Stimulated activated CD4-positive, alpha-beta T cell treated with anti-CD3 and anti-CD28 coated beads, Interleukin-4, amount 100 ng/mL, for 1 hour (primary cell): ENCODE measurements at places on chromosomes 16 and 17.

DNA sequence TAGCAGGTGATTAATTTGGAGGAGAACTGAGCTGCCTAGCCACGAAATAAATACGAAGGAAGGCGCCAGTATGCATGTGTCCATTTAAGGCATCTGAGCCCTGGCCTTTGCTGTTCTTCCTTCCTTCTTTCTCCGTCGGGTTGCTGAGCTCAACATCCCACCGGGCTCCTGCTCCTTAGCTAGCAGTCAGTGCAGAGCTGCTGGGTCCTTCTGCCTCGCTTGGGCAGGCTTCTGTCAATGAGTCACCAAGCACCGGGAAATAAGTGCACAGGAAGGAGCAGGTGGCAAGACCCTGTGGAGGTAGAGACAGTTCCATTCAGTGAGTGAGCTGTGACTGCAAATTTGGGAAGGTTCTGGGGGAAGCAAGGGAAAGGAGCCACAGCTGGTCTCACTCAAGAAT, 120.7 kb downstream of the CCDC182 start:
- DNase-seq, result no peak

DNA sequence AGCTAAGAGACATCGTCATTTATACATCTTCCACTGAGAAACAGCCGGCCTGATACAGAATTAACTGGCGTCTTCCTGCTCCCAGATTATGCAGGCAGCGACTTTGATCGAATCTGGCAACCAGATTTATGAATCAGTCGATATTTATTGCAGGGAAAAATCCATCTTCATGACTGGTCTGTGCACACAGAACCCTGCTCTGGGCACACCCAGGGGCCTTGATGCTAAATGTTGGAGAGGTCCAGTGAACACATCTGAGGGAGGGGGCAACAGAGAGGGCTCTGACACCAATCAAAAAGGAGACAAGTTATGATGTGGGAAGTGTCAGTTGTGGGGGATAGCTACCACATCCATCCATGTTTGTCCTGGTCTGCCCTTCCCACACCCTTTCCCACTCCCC, 102.9 kb downstream of the TMEM132E start:
- DNase-seq, result no peak

GRCh38 chr17:49288388-49288787, 57.8 kb upstream of the PHOSPHO1 start:
- DNase-seq, result no peak

- no peak for DNase-seq
Measured at GRCh38 chr16:75062135-75062975, 54.2 kb downstream of the LDHD start.

GRCh38 chr16:79612207-79612606, 11.7 kb upstream of the MAF start:
- DNase-seq, result no peak

- no peak for DNase-seq
Measured at GRCh38 chr17:71849783-71850768, 270.7 kb upstream of the SOX9 start.

GRCh38 chr17:82092628-82092994, 5.4 kb downstream of the FASN start:
- peak; percentile 2 for DNase-seq

DNA sequence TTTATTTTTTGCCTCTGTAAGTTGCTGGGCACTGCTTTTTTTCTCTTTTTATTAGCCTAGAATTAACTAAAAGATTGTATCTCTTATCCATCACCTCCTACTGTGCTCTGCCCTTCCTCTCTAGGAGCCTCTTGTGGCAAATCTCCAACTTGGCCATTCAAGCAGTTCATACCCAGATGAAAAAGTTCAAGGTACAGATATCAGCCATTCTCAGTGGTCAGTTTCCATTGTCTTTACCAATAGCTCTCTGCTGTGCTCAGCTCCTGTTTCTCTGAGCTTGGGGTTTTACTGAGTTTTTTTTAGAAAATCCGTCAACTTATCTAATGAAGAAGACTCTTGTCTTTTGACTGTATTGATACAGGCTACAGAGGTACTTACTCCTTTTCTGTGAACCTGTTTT, 15.6 kb downstream of the MOSMO start:
- no peak for DNase-seq

- no peak for DNase-seq
Measured at GRCh38 chr16:78755751-78756661, 656.6 kb downstream of the WWOX start.

DNA sequence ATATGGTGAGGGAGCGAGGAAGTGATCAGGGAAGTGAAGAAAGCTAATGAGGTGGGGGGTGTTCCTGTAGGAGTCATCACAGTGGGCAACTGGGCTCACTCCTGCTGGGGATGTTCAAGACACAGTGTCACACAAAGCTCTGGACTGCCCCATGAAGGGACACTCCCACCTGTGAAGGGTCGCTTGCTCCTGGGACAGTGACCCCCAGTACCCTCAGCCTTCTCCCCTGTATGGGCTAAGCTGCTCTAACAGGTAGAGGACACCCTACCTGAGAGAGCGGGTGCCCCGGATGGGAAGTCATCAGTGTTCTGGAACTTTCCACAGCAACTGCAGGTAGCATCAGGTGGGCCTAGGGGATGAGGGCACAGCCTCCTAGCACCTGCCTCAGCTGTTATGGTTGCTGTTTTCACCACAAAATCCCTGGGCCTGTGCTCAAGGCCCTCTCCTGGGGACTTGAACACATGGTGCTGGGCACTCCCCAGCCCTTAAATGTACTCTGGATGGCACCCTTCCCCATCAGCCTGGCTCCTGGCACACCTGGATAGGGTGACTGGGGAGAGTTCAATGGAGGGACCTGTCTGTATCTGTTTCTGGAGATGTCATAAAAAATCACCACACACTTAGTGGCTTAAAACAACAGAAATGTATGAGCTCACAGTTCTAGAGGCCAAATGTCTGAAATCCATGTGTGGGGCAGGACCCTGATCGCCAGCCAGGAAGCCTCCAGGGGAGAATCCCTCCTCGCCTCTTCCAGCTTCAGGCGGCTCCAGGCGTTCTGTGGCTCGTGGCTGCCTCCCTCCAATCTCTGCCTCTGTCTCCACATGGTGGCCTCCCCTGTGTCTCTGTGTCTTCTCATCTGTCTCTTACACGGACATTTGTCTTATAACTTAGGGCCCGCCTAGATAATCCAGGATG, 104.0 kb upstream of the CDH5 start:
- no peak for DNase-seq

DNA sequence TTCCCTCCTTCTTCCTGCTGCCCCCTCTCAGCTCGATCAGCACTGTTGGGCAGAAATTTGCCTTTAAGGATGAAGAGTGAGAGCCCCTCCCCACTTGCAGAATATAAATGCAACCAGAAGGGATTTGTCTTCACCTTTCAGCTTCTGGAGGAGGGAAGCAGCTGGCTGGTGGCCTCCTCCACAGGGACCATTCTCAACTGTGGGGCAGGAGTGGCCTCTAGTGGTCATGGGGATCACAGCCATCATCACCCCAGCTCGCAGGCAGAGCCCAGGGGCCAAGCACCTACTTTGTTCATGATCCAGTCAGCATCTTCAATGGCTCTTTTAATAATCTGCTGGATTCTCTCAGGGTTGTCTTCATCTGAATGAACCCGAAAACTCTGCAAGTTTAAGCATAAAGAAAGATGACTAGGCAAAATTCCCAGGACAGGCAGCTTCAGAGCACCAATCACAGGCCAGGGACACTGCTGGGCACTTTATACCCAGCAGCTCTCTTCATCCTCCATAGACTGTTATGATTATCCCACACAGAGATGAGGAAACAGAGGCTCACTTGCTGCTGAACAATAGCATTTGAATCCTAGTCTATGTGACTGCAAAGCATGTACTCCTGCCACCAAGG, 13.1 kb downstream of the LYRM9 start:
- DNase-seq, result peak; percentile 64

GRCh38 chr16:69481901-69482341, 57.5 kb downstream of the CYB5B start:
- no peak for DNase-seq

GRCh38 chr17:48483004-48483403, 47.8 kb downstream of the HOXB1 start:
- no peak for DNase-seq

DNA sequence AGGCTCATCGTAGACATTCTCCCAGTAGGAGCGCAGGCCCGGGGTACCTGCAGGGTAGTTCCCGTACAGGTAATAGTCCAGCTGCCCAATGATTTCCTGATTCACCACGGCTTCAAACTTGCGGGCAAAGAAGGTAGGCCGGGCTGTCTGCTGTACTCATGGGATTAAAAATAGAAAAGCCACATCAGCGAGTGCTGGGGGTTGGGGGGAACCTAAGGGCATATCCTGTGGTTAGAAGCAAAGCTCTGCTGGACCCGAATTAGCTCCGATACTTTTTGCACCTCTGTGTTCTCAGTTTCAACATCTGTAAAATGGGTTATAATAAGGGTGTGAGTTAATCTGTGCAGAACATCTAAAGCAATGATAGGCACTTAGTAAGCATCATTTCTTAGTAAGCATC, 336.2 kb downstream of the XYLT1 start:
- DNase-seq, result no peak

DNA sequence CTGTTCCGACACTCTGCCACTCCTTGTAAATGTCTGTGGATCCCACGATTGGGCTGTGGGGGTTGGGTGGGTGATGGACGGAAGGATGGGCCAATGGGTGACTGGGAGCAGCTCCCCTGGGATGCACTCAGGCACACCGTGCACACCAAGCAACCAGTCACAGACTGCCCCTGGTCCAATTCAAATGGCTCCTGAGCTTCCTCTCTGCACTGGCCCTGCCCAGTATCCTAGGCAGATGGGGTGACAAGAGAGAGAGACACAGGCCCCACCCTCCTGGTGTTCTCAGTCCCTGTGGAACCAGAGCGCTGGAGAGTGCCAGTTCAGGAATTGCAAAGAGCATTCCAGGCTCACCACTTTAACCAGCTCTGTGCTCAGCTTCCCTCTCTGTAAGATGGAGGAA, 32.8 kb downstream of the BEAN1 start:
- DNase-seq, result no peak

DNA sequence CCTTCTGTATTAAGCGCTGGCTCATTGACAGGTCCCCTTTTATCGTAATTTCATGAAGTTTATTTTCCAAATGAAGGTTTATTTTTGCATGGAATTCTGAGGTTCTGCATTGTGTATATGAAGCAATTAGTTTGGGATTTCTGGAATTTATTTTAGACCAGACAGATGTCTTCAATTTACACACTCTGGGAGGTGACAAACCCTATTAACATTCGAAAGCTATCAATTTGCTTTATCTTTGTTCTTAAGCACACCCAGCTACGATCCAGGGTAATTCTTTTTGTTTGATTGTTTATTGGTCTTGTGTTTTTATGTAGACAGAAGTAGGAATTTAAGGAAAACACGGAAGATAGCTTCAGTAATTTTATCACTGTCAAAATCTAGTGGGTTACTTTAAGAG, 264.6 kb downstream of the HS3ST3A1 start:
- no peak for DNase-seq

- DNase-seq, result no peak
Measured at GRCh38 chr17:77423589-77424451, 283.1 kb downstream of the SEC14L1 start.

DNA sequence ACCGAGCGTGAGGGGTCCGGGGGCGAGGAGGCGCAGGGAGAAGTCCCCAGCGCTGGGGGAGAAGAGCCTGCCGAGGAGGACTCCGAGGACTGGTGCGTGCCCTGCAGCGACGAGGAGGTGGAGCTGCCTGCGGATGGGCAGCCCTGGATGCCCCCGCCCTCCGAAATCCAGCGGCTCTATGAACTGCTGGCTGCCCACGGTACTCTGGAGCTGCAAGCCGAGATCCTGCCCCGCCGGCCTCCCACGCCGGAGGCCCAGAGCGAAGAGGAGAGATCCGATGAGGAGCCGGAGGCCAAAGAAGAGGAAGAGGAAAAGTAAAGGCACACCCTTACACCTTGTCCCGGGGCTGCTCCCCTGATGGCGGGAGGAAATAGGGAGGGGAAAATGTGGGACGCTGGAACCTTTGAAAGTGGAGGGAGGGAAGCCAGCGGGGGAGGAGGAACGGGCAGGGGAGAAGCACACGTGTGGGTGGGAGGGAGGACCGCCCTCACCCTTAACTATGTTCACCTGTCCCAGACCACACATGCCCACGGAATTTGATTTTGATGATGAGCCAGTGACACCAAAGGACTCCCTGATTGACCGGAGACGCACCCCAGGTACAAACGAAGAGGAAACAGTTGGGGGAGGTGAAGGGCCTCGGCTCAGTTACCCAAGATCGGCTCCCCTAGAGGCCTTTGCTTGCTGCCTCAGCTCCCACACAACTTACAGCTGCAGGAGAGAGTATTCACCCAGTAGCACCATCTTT, 916 bp downstream of the PAGR1 start:
- DNase-seq, result peak; percentile 61

DNA sequence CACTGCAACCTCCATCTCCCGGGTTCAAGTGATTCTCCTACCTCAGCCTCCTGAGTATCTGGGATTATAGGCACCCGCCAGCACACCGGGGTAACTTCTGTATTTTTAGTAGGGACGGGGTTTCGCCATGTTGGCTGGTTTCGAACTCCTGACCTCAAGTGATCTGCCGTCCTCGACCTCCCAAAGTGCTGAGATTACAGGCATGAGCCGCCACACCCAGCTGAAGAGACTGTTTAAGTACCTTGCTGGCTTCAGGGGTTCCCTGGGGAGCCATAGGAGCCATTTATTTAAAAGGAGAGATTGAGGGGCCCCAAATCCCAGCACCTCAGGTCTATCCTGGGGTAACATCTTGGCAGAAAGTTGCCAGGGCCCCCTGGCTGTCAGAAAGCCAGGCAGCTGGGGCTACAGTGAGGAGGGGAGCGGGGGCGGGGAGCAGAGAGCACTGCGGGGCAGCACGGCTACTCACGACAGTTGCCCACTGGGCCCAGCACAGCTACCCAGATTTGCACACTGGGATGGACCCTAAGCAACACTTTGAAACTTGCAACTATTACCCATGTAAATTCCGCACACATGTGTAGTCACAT, 1.6 kb downstream of the SNAI3 start:
- DNase-seq, result no peak

- DNase-seq, result no peak
Measured at GRCh38 chr17:44637066-44637465, 19.2 kb upstream of the MEIOC start.

GRCh38 chr17:21243516-21244303, 9.5 kb downstream of the NATD1 start:
- DNase-seq, result no peak

DNA sequence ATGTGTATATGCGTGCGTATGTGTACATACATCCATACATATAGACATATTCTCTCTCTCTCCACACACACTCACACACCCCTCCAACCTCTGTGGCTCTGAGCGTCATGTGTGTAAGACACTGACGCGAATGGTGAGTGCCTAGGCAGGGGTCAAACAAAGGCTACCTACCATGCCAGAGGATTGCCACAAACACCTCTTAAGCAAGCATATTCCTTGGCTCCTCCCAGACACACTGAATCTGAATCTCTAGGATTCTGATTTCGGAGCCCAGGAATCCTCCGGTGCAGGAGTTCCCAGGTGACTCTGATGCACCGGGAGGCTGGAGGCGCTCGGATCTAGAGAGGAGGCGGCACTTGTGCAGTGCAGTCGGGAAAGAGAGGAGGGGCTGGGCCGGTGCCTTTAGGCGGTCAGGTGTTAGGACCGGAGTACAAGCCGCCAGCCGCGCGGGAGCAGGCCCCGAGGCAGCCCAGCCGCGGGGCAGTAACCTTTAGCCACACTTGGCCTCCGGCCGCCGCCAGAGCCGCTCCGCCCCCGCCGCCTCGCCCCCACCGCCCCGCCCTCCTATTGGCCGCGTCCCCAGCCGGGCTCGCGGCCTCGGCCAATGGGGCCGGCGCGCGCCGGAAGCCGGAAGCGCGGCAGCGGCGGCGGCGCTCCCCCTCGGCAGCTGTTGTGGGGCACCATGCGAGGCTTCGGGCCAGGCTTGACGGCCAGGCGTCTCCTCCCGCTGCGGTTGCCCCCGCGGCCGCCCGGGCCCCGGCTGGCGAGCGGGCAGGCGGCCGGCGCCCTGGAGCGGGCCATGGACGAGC, at the start of gene MLYCD:
TSS of gene MLYCD (plus strand) at position 653 of the 809 bp plus-strand sequence. CDS start at position 683, 30 bp downstream.
- peak; percentile 74 for DNase-seq
